EL (cell line): ENCODE measurements at places on chromosomes 6 and 20.
A peak's percentile ranks its signal among the peaks of the same experiment; 100 is the strongest.

DNA sequence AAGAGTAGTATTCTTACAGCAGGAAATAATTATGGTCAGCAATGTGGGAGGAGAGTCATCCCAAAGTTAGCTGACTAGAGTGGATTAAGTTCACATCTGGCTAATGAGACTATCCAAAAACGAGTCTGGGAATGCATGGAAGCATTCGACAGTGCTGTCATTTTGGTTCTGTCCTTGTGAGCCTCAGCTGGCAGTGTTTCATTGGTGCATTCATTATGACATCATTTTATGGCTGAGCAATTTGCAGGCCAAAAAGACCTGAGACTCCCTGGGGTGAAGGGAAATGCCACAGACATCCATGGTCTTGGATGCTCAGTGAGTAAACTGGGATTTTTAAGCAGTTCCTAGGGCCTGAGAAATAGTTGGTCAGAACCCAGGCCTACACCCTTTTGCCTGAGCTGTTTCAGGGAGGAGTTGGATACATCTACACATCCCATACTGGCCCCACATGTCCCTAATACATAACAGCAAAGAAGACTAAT lies 196.4 kb upstream of the CCN2 start:
- peak; percentile 90 for DNase-seq

GRCh38 chr6:149154261-149154821 lies 163.2 kb upstream of the TAB2 start:
- no peak for DNase-seq

DNA sequence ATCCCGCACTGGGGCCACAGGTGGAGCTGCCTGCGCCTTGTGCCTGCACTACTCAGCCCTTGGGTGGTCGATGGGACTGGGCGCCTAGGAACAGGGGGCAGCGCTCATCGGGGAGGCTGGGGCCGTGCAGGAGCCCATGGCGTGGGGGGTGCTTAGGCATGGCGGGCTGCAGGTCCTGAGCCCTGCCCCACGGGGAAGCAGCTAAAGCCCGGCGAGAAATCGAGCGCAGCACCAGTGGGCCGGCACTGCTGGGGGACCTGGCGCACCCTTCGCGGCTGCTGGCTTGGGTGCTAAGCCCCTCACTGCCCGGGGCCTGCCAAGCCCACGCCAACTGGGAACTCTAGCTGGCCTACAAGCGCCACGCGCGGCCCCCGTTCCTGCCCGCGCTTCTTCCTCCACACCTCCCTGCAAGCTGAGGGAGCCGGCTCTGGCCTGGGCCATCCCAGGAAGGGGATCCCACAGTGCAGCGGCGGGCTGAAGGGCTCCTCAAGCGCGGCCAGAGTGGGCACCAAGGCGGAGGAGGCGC lies 5.8 kb downstream of the HIVEP1 start:
- DNase-seq, result no peak

DNA sequence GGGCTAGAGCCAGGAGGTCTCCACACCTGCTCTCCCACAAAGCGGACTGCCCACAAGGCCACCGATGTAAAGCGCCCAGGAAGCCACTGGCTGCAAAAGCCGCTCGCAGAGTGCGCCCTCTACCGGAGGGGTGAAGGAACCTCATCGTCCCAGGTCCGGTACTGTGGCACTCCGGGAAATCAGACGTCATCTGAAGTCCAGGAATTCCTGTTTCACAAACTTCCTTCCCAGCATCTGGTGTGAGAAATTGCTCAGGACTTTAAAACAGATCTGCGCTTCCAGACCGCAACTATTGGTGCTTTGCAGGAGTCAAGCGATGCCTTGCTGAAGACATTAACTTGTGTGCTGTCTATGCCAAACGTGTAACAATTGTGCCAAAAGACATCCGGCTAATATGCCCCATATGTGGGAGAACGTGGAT lies 115.1 kb upstream of the ARID1B start:
- DNase-seq, result peak; percentile 51

GRCh38 chr20:21397341-21398108 lies at the start of gene NKX2-4:
NKX2-4 (minus strand) TSS chr20:21397526; CDS start chr20:21397399, 127 bp downstream.
- DNase-seq, result no peak

DNA sequence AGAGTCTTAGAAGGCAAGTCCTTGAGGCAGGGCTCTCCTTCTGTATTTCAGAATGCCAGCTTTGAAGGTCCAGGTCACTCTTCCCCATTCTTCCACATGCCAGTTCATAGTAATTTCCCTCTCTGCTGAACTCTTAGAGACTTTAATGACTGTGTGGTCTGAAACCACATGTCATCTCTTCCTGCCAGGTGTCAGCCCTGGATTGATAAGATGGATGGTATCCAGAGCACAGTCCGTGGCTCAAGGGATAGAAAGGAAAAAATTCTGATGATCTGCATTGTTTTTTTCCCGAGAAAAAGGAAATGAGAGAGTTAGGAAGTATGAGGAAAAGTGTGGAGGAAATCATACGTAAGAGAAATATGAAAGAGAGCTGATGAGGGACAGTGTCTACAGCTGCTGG lies 250.9 kb downstream of the TPBG start:
- no peak for DNase-seq

DNA sequence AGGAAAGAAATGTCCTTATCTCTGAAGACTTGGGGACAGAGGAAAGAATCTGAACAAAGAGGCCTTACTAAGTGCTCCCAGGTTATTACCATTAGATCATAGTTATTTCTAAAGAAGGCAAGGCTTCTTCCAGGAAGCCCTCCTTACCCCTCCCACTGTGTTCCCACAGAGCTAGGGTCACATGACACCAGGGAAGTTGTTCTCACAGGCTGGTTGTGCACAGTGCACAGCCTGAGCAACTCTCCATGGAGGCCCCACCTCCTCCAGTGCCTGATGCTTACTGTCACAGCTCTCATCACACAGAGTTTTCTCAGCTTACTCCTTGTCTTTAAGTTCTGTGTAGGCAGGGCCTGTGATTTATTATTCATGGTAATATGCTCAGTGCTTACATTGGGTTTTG lies 68.9 kb upstream of the SCGN start:
- DNase-seq, result no peak
